Activated CD8-positive, alpha-beta memory T cell treated with anti-CD3 and anti-CD28 coated beads, Interleukin-2, amount 10 ng/mL, durations not matched to agents 7 days and 5 days (primary cell): ENCODE measurements at places on chromosomes 11 and 22. TPM values are rescaled to one million over a fixed set of nuclear protein-coding genes. Genes with fewer than 3 reads are reported as not detected.

Gene CCDC116
- 0.76 TPM for total RNA-seq

Gene RAB38
- total RNA-seq = 4.7 TPM

- no peak overlapping the region for H3K27ac ChIP-seq
- no peak for DNase-seq
- no peak overlapping the region for H3K4me3 ChIP-seq
- no peaks in the 10 kb centered on the region for H3K27me3 ChIP-seq
- peaks cover 12% of the 10 kb centered on the region for H3K4me1 ChIP-seq
These were observed 752.8 kb downstream of the OPCML start for GRCh38 chr11:132779497-132779896.

Gene OR2D2
- total RNA-seq = 0.21 TPM

DNA sequence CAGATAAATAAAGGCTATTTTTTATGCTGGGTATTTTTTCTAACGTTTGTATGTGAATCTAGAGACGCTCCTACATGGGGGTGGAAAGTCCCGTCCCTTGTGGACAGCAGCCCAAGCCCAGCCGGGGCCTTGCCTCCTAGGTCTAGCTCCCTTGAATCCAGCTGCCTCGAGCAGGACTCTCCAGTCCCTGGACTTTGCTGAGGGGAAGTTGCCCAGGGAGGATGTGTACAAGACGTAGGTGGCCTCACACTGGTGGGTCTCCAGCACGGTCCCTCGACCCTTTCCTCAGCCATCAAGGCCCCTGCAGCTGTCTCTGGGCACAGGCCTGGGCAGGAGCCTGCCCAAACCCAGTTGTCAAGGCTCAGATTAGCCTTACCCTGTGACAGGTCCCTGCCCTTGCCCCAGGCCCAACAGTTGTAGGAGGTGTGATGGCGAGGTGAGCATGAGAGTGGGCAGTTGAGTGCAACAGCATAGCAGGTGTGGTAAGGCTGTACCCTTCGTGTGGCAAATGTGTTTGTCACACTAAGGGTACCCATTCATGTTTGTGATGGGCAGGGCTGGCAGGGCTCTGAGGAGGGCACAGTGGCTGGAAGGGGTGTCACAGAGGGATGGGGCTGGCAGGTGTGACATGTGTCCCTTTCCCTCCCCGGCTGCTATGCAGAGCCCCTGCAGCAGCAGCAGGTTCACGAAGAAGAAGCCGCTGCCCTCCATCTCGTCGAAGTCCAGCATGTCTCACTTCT, 3.4 kb downstream of the CCDC116 start:
- no peaks in the 10 kb centered on the region for H3K36me3 ChIP-seq
- no peaks in the 10 kb centered on the region for H3K27me3 ChIP-seq
- no peak for DNase-seq
- no peak overlapping the region for H3K4me3 ChIP-seq
- peaks cover 18% of the 10 kb centered on the region for H3K4me1 ChIP-seq
- H3K27ac ChIP-seq = no peak overlapping the region

DNA sequence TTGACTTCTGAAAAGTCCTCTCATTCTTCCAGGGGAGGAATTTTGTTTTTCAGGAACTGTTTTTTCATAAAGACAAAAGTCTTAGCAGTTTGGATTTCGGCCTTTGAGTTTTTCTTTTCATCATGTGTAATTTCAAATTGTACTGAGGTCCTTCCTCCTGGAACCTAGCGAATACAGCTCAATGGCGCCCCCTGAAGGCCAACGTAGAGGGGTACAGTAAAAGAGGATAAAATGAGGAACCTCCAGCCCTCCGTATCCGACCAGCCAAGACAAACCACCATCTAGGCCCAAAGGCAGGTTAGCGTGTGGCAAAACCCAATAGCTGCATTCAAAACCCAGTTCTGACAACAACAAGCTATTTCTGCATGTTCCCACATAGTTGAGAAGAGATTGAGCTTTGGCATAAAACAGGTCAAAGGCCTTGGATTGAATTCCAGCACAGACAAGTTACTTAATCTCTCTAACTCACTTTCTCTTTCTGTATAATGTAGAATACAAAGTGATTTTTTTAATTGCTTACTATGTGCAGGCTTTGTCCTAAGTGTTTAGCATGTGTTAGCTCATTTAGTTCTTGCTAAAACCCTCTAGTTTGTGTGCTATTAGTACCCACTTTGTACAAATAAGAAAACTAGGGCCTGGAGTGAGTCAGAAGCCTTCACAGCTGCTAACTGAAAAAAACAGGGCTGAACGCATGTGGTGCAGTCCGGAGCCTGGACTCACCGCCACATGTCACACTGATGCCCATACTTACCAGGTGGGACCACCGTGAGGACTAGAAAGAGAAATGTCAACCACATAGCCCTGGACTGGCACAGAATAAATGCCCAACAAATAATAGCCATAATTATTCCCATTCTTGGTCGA, 43.2 kb upstream of the ETS1 start:
- peaks cover 67% of the 10 kb centered on the region for H3K4me1 ChIP-seq
- no peaks in the 10 kb centered on the region for H3K27me3 ChIP-seq
- DNase-seq = peak; percentile 93
- peak overlapping the region; percentile 52 for H3K4me3 ChIP-seq

DNA sequence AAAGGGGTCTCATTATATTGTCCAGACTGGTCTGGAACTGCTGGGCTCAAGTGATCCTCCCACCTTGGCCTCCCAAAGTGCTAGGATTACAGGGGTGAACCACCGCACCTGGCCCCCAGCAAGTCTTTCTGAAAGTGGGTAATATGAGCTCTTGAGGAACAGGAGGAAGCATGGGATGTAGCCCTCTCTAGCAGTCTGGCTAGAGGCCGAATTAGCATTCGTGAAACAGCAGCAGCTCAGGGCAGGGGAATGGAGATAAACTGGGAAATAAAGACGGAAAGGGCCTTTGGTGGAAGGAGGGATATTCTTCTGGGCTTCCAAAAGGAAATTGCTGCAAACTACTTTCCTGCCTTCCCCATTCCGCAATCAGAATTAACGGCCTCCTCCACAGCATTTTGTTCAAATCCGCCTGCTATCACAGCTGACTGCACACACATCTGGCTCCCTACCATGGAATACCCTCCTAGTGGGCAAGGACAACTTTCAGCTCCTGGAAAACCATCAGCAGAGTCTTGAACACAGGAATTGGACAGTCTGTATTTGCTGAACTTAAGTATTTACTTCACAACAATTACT, 44.3 kb downstream of the MICAL3 start:
- H3K4me1 ChIP-seq = peaks cover 38% of the 10 kb centered on the region
- H3K36me3 ChIP-seq = peaks cover 6% of the 10 kb centered on the region
- no peak overlapping the region for H3K27ac ChIP-seq
- H3K4me3 ChIP-seq = peak overlapping the region; percentile 42
- no peak for DNase-seq
- H3K27me3 ChIP-seq = no peaks in the 10 kb centered on the region
